ENCODE measurements at places on chromosomes 12 and 14.

DNA sequence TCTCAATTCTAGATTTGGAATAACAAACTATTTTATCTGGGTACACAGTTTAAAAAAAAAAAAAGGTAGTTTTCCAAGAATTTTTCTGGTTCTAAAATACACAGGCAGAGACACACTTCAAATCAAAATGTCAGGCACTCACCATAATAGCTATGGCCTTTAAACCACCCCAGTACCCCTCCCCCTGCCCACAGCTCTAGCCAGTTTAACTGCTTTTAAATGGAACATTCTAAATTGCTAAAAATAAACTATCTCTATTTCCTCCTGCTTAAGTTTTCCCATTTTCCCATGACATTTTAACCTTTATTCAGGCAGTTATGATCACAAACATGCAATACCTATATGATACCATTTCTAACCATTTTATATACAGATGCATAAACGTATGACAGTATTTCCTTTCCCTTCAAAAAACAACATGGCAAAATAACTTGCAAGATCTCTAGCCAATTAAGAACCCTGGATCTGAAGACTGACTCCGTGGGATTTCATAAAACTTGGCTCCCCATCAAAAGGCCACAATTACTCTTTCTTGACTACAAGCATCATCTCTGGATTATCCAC lies 46.3 kb downstream of the PPP2R5E start:
- no peak for DNase-seq

DNA sequence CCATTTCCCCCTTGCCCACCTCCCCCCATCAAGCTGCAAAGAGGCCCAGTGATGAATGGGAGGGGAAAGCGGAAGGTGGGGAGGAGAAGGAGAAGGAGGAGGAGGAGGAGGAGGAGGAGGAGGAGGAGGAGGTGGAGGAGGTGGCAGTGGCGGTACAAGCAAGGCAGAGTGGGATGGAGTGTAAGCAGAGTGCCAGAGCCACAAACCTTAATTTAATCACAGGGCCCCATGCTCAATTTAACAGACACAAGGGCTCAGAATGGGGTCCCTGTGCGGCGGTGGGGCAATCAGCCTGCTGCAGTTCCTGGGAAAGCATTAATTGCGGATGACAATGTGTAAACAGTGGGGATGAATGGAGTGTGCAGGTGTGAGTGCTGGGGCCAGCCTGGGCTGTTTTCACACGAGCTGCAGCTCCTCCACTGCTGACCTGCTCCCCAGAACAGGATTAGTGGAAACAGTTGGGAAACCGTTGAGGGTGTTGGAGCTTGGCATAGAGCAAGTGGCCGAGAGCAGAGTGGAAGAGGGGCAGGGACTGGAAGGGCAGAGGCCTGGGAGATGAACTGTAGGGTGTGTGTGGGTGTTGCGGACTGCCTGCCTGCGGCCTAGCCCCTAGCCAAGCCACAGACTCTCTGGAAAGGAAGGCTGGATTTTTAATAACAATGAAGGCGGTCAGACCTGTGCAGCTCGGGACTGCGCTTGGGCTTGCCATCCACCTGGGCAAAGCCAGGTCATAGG lies 36.4 kb upstream of the SMOC1 start:
- peak; percentile 76 for DNase-seq

DNA sequence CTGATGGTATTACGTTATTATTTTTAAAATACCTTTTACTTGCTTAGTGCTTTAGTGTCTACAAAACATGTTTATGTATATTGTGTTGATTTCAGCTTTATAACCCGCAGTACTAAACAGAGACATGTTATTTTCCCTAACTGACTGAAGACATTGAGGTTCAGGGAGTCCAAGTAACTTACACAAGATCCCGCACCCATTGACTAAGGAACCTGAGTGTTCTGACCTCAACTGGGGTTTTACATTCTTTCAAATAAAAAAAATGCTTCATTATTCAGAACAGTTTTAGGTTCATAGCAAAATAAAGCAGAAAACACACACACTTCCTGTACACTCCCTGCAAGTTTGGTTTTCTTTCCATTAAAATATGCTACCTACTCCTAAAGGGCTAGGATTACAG lies 60.4 kb upstream of the METAP2 start:
- no peak for DNase-seq

DNA sequence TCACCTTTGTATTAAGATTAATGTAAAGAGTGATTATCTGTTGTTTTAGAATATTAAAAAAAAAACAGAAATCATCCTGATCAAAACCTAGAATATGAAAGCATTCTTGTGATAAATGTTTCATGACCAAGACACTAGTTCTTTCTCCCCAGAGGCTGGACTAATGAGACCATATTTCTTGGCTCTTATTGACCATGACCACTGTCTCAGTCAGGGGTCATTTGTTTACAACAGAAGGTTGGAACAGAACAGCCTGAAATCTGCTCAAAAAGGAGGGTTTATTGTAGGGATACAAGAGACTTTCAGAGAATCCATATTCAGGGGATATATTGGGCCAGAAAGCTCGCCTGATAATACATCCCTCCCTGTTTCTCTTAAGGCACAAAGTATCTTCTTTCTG lies 87.7 kb downstream of the TMEM30B start:
- no peak for DNase-seq

DNA sequence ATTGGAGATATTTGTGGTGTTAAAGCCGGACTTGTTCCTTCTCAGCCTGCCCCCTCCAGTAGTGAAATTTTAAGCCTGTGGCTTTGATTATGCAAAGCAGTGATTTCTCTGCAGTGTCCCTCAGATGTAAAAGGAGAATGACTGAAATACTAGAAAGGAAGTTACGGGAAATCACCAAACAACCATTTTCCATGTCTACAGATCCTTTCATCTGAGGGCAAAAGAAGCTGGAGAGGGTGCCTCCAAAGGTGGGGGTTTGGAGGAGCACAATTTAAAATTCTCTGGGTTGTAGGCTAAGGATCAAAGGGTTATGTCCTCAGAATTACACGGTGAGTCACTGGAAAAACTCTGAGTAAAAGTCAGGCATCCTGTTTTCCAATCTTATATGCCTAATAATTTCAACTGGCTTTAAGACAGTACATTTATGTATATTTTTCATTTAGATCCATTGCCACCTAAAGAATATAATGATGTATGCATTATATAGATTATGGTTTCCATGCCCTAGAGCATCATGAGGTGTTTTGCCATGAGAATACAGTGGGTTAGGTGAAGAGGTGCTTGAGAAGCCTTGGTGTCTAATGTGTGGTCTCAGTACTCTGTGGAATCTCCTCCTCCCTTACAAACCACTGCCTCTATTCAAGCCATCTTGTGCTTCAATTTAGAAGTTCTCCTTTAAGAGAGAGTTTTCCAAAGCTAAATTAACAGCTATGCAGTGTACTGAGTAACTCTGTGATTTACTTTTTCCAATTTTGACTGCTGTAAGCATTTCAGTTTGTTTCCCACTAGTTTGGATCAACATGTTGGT lies 362.1 kb downstream of the RAD51B start:
- no peak for DNase-seq

DNA sequence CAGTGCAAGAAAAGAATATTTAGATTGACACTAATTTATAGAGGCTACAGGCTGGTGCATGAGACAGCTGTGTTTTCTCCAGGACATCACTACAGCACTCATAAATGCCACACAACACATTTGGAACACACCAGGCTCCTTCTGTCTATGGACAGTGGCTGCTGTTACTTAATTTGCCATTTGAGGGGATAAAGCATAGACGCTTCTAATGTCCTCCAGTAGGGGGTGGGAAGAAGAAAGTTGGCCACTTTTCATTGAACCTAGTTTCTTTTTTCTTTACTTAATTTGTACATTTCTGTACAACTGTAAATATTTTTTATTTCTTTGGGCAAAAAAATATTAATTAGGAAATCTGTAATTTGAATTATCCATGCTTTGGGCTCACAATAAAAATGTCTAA lies 12.4 kb upstream of the RTN1 start:
- no peak for DNase-seq

DNA sequence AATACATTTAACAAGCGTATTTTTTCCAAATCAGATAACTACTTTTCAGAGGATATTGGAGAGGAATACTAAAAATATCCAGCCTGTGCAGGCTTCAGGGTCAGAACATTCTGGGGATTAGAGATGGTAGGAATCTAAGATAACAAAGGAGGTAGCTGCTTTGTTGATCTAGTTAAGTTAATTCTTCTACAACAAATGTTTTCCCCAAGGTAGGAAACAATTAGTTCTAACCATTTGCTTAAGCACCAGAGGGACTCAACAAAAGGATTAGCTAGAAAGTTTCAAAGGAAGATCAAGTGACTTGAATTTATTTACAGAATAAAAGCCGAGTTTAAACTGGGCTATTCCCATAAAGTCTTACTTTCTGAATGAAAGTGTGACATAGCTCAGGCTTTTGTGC lies 524.2 kb downstream of the TMTC2 start:
- DNase-seq, result peak; percentile 40

DNA sequence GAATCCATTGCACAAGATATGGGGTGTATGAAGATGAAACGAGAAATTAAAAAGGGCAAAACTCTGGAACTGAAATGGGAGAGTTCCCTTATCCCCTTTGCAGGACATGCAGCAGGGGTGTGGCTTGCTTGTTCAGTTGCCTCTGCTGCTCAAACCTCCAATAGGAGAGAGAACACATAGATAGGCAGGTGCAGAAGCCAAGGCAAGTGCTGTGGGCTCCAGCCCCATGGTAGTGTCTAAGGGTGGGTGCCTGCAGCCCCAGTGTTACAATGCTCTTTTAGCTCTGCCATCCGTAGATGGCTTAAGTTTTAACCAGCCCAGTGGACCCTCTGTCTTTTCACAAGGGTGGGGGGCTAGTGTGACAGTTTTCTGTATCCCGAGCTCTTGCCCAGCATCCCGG lies 69.7 kb downstream of the CMAS start:
- DNase-seq, result no peak

DNA sequence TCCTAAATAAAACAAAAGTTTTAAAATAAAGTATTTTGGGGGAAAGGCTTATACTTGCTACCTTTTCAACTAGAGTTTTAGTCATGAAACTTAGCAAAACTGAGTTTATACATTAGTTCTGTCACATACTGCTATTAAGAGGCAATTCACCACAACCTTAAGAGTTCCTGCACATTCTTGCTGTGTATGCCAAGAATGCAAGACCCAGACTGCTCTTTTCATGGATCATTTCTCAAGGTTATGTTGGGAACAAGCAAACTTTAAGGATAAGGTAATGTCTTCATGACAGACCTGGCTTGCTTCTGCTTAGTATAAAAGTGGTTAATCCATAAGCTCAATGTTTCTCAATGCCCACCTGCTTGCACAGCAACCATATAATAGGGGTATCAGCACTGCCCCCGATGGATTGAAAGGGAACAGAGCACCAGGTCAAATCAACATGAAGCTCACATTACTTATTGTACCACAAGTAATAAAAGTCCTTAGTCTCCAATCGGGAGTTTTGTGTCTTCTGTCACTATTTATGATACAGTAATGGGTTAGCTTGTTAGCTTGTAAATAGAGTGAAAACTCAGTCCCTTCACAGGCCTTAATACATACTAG lies 67.6 kb downstream of the KIF21A start:
- no peak for DNase-seq

GRCh38 chr14:92686900-92687427 lies 61.5 kb downstream of the LGMN start:
- peak; percentile 84 for DNase-seq

- no peak for DNase-seq
Measured at GRCh38 chr14:34374998-34375740, 86.9 kb downstream of the SPTSSA start.

GRCh38 chr12:122929148-122929538 lies 33.2 kb upstream of the VPS37B start:
- DNase-seq, result no peak

- DNase-seq, result peak; percentile 38
Measured at GRCh38 chr12:26833743-26834490, 923 bp upstream of the ITPR2 start.

GRCh38 chr14:106691601-106692291 lies 1165.4 kb downstream of the TMEM121 start:
- no peak for DNase-seq

- DNase-seq, result no peak
Measured at GRCh38 chr12:132423251-132423819, 66.6 kb upstream of the FBRSL1 start.

- no peak for DNase-seq
Measured at GRCh38 chr12:80118565-80119324, 19.4 kb downstream of the OTOGL start.

- no peak for DNase-seq
Measured at GRCh38 chr12:54606556-54606955, 18.1 kb upstream of the PPP1R1A start.

GRCh38 chr12:116434155-116435011 lies 124.8 kb upstream of the MAP1LC3B2 start:
- no peak for DNase-seq

- DNase-seq, result peak; percentile 47
Measured at GRCh38 chr12:27970401-27971120, 2.0 kb downstream of the PTHLH start.

DNA sequence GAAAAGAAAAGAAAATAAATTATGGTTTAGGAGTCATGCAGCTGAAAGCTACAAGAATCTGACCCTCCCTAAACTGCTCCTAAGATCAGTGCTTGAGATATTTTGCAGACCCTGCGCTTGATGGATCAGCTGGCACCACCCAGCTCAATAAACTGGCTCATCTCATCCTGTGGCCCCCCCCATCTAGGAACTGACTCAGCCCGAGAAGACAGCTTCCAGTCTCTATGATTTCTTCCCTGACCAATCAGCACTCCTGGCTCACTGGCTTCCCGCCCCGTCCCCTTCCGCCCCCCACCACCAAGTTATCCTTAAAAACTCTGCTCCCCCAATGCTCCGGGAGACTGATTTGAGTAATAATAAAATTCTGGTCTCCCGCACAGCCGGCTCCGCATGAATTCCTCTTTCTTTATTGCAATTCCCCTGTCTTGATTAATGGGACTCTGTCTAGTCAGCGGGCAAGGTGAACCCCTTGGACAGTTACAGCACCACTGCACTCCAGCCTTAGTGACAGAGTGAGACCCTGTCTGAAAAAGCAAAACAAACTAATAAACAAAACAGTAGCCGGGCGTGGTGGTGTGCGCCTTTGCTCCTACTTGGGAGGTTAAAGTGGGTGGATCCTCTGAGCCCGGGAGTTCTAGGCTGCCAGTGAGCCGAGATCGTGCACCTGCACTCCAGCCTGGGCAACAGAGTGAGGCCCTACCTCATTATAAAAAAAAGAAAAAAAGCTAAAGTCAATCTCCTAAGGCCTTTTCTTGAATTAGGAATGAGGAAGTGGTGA lies 24.5 kb upstream of the SPTLC2 start:
- no peak for DNase-seq

- DNase-seq, result no peak
Measured at GRCh38 chr14:33629792-33630191, 321.1 kb downstream of the EGLN3 start.

- no peak for DNase-seq
Measured at GRCh38 chr12:124703856-124704255, 136.4 kb upstream of the NCOR2 start.

GRCh38 chr12:57047981-57048380 lies 1.9 kb downstream of the MYO1A start:
- DNase-seq, result no peak

All from neuronal stem cell (in vitro differentiated cells).